ENCODE measurements at places on chromosomes 5 and 9.

DNA sequence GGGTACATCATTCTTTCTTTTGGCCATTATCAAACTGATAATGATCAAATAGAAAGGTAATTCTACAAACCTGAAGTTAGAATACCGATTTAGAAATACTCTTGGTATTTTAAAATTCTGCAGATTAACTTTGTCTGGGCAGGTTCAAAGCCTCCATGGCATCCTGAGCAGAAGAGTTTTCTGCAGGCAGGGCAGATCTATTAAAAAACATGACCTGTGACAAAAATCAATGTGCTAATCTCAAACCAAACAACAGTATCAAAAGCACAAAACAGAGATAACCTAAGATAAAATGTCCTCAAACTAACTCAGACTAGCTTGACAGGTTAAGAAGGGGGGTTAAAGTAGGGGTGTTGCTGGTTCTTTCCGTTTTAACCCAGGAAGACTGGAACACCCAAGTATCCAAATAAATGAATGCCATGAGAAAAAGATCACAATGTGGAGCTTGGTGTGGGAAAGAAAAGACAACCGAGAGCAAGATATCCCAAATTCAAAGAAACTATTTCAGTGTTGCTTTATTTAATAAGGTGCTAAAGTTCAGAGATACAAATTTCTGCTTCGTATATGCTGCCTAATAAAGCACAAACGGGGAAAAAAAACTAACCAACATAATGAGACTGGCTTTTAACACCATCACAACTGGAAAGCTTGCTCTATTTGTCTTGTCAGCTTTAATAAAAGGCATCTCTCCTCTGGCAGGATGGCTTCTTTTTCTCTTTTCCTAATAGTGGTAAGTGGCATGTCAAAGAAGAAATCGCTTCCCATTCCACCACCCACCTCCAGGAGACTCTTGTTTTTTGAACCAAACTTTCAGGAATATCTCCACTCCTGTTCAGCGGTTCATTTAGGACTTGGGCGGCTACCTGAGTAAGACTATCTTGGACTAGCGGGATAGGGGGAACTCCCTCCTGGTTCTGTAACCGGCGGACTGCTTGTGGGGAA is 2.3 kb downstream of the EFNA5 start:
- DNase-seq, result no peak

GRCh38 chr9:18666348-18666747 is 192.4 kb downstream of the ADAMTSL1 start:
- DNase-seq, result no peak

DNA sequence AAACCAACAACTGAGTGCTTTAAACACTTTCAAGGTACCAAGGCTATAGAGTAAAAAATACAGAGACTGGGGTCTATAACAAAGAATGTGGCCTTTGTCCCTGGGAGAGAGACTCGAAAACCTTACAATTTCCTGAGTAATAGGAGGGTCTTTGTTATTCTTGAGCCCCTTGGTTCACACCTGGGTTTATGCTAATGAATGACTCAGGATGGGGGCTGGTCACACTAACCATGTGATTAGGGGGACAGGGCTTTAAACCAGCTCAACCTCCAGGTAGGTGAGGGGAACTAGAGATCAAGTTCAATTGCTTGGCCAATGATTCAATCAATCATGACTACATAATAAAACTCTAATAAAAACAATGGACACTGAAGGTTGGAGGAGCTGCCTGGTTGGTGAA is 50.2 kb downstream of the PLPP1 start:
- no peak for DNase-seq

DNA sequence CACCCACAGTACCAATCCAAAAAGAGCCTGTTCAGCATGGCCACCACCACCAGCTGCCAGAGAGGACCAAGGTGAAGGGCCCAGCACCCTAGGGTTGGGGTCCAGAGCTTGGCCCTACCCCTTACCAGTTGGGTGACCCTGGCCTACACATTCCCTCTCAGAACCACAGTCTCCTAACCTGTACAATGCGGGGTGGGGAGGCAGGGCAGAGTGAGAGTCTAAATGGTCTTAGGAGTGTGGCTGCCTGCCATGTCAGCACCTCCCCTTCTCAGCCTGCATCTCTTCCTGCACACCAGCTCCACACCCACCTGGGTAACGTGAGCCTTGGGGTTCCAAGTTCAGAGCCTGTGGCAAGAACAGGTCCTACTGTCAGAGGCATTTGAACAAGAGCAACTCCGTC is 92.2 kb downstream of the C5orf15 start:
- DNase-seq, result no peak

DNA sequence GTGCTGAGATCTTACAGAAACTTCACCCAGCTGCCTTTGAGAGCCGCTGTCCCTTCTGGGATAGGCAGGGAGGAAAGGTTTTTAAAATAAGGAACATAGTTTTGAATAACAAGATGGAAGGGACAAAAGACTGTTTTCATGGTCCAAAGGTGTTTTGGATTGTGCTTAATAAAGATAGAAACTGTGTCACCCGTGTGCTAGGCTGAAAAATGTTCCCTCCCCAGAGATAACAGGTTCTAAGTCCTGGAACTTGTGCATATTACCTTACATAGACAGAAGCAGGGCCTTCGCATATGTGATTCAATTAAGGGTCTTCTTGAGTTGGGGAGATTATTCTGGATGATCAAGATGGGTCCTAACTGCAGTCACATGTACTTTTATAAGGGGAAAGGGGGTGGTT is 1.9 kb upstream of the CEMIP2 start:
- DNase-seq, result no peak

- DNase-seq, result no peak
Observed at GRCh38 chr9:26779062-26779461, 113.5 kb downstream of the CAAP1 start.

DNA sequence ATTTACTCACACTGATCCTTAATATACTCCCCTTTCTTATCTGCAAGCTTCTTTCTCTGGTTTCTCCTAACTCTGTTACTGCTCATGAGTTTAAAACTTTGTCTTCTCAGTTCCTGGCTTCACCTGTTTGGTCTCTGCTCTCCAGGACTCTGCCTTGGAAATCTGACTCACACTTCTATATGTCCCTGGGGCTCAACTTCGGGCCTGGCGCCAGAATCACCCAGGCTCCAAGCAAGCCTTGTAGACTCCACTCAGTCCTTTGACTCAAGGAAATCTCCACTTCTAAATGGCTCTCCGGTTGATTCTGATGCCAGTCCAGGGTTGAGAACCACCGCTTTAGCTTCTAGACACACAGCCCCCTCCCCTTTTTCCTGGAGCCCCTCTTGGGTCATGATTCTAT is 57.8 kb downstream of the TMC1 start:
- DNase-seq, result no peak

DNA sequence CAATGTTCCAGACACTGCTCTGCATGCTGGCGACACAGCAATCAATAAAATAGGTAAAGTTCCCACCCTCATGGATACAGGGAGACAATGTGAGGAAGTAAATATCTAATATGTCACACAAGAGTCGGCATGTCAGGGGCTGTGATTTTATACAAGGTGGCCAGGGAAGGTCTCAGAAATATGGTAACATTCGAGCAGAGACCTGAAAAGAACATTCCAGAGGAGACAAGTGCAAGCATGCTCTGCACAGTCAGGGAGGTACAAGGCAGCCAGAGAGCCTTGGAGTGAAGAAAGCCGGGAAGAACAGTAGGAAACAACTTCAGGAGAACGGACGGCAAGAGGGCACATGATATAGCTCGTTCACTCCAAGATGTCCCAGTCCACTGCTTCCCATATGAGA is 89.2 kb upstream of the ZNF462 start:
- no peak for DNase-seq

DNA sequence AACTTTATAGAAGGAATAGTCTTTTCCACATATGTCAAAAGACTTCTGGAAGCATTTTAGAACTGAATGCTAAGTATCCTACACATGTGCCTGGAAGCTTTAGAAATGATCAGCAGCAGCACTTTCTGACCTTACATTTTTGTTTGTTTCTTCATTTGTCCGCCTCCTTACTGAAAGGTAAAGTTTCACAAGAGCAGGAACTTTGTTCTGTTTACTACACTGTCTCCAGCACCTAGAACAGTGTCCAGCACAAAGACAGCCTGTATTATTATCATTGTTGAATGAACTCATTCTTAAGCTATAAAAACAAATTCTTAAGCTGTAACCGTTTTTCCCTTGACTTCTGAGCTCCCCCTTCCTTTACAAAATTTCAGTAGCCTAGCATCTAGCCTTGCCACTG is 14.8 kb downstream of the PIP5K1B start:
- DNase-seq, result no peak

DNA sequence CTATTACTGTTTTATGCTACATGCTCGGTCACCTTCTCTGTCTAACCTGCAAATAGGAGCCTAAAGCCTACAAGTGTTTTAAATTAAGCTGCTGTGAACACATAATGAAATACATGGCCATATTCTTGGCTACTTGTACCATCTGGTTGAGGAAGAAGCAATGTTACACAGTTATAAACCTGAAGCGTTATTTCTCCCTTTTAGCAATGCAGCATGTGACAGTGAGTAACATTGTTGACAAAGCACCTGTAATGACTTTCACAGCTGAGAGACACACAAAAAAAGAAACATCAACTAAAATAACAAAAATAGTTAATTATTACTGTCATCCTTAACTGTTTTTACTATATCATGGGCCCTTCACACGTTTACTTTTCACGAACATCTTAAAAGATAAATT is 146.9 kb downstream of the RORB start:
- DNase-seq, result no peak

DNA sequence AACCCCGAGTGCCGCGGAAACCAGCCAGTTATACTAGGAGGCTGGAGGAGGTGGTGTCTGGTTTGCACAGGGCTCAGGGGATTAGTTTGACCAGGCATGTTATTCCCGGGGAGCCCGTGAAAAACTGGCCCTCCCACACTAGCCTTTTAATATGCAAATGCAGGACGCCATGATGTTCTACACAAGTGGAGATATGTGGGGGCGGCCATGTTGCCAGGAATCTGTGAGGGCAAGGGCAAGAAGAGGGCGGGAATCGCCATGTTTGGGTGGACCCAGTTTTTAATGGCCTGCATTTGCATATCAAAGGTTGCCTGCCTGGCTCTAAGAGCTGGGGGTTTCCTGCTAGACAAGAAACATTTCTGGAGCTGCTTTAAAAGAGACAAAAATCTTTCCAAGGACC is 940.7 kb downstream of the CDH18 start:
- DNase-seq, result no peak

GRCh38 chr9:121947775-121948174 is 145.3 kb downstream of the TTLL11 start:
- DNase-seq, result no peak

- no peak for DNase-seq
Observed at GRCh38 chr5:142013734-142014521, 1.1 kb upstream of the GNPDA1 start.

DNA sequence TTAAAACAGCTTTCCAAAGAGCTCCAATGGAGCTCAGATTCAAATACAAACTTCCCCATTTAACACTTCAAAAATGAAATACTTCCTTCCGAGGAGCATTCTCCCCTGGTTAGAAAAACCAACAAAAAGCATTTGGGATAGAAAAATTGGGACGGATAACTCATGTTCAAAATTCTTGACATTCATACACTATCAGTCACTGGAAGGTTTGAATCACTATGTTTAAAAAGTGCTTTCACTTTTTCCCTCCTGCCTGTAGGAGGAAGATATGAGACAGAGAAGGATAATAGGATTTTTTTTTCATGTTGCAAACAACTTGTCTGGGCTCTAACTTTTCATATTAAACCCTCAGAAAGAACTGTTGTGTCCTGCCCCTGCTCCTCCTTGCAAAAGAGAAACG is 412.0 kb downstream of the ACTL7B start:
- no peak for DNase-seq

- no peak for DNase-seq
Observed at GRCh38 chr9:117936185-117937130, 232.3 kb downstream of the TLR4 start.

DNA sequence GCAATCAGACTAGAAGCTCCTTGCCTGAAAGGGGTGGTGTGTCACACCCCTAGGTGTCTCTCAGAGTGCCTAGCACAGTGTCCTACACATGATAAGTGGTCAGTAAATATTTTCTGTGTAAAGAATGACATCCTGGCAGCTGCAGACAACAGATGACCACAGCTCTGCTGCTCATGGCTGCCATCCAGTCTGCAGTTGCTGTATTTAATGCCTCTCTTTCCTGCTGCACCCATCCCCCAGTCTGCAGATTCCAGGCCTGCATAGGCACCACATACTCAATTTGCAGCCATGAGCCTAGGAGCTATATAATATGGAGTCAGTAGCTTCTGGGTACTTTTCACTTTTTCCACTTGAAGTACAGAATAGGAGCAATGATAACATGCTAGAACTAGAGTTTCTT is 94.9 kb upstream of the NR4A3 start:
- no peak for DNase-seq

GRCh38 chr9:121825031-121825691 is 173.7 kb downstream of the DAB2IP start:
- no peak for DNase-seq

DNA sequence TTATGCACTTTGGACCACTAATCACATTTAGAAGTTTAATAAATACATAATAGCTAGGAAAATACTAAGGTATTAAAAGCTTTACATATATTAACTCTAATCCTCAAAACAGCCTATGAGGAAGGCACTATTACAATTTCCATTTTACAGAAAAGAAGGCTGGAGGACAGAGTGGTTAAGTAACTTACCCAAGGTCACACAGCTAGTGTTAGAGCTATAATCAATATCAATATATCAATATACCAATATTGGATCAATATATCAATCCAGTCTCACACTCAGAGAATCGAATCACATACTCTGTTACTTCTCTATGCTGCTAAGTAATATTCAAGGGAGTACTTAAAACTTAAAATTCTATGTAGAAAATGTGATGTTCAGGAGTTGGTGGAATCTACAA is 45.2 kb downstream of the MEF2C start:
- DNase-seq, result no peak

DNA sequence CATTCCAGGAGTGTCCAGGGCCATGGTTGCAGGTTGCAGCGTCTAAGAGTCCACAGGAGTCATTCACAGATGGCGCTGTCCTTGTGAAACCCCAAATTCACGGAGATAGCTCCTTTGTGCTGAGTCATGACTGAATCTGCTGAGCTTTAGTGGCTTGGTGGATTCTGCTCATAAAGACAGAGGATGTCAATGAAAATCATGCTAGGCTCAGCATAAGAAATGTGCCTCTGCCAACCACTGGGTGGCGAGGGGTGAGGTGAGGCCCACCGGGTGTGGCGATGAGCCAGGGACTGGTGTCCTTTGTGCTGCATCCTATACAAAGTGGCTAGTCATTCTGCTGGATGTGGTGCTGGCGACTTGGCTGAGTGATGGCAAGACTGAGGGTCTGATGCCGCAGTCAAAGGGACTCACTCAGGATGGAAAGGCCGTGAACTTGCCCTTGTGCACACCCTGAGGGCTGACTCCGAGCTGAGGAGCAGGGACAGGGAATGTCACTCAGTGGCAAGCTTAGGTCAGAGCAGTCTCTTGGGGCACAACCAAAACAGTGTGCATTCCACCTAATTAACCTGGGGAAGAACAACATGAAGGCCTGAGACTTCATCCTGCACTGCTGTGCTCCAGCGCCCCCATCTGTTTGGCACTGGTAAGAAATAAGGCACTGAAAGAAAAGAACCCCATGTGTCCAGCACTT is 71.5 kb downstream of the DAP start:
- no peak for DNase-seq
